ENCODE measurements at places on chromosomes 12 and 14. TPM values are rescaled to one million over a fixed set of nuclear protein-coding genes. Genes with fewer than 3 reads are reported as not detected.

OR6C6 gene
- not detected for total RNA-seq

DIO3 gene
- total RNA-seq: not detected

ADAM21 gene
- not detected for total RNA-seq

- no peak for DNase-seq
Observed at GRCh38 chr12:109219938-109220337, 89.1 kb downstream of the FOXN4 start.

DNA sequence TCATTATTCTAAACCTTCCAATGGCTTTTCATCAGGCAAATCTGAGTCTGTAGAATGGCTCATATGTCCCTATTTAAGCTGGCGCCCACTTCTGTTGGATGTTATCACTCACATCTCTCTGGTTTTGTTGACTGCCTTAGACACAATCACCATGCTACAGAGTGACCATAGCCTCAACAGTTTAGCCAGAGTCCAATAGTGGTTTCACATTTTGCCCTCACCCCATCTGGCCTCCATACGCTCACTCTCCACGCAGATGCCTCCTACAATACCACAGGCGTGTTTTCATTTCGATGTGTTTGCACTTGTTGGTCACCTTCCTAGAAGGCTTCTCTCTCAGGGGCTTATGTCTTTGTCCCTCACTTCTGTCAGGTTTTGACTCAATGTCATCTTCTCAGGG is 3.4 kb downstream of the KLRB1 start:
- no peak for DNase-seq

DNA sequence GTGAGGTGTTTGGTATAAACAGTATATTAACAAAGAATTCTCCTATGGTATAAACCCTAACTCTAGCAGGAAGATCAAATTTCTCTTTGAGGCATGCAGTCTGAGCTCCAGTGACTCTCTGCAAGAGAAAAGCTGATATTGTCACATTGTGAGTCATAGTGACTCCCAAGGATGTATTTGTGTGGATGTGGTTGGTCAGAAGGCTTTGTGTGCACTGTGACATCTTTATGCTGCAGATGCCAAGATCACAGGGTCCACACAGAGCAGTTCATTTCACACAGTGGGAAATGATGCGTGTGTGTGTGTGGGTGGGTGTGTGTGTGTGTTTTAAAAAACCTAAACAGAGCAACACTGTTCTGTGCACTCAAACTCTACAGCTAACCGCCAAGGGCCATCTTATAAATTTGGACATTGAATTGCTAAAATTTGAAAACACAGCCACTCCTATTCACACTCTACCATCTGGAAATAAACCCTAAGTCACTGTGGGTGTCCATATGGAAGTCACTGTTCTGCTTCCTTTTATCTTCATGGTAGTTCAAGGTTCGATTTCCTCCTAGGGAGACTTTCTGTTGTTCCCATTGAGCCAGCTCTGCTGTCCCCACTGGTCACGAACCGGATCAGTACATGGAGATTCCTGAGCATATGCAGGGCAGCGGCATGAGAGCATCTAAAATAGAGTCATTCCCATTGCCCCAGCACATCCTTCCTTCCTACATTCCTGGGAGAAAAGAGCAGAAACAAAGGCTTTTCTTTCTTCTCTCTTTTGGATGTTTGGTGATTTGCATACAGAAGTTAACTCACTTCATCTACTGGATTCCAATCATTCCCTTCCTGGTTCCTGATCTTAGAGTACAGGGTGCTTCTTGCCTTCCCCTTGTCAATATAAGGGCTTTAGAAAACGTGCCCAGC is 727.6 kb downstream of the DIO2 start:
- no peak for DNase-seq

All from CD4-positive, alpha-beta memory T cell (primary cell).